AG08395 (cell line): ENCODE measurements at places on chromosomes 2 and 18.

DNA sequence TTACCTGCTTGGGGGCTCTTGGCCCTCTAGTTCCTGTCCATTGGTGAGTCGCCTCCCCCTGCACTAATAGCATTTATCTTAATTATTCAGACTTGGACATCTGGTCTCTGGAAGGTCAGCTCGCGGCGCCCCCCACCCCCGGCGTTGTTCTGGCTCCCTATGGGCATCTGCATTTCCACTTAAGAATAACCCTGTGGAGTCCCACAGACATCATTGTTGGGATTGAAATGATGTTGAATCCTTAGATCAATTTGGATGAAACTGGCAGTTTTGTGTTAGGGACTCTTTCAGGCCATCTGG, 313.8 kb upstream of the HS6ST1 start:
- DNase-seq, result no peak

DNA sequence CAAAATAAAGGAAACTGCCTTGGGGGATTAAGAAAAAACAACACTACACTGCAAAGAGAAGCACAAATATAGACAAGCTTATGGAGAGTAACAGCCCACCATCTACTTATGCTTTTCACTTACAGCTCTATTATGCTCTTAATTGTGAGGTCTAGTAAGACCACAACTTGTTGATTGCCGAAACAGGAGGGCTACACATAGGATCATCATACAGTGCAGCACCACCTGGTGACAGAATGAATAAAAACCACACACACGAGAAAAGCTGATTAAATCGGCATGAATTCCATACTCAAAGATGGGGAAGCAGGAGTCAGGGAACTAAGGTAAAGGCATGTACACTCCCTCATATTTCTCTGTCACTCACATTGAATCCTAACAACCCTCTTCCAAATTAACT, 259.2 kb downstream of the IKZF2 start:
- DNase-seq, result no peak

- DNase-seq, result no peak
Measured at GRCh38 chr2:193776988-193777387, 1582.3 kb upstream of the TMEFF2 start.

GRCh38 chr2:119204525-119204924, 19.1 kb upstream of the STEAP3 start:
- no peak for DNase-seq

DNA sequence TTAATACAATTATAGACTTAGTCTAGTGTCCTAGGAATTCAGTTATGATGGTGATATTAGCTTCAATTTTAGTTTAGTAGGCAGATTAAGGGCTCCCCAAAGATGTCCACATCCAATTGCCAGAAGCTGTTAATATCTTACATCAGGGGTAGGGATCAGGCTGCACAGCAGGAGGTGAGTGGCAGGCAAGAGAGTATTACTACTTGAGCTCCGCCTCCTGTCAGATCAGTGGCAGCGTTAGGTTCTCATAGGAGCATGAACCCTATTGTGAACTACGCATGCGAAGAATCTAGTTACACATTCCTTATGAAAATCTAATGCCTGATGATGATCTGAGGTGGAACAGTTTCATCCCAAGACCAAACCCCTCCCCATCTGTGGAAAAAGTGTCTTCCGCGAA, 54.9 kb downstream of the NYAP2 start:
- no peak for DNase-seq

DNA sequence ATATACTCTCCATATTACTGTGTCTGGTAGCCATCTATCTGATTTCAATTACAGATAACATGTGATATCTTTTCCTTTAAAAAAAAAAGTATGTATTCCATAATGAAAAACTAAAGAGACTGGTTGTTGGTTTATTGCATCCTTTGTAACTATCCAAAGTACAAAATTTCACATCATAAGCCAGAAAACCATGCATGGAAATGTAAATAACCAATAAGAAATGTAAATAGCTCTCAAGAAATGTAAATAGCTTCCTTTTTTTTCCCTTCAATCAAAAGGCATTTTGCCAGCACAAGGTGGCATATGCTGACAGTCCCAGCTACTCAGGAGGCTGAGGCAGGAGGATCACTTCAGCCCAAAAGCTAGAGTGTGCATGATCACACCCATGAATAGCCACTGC, 59.3 kb downstream of the ATL2 start:
- no peak for DNase-seq

DNA sequence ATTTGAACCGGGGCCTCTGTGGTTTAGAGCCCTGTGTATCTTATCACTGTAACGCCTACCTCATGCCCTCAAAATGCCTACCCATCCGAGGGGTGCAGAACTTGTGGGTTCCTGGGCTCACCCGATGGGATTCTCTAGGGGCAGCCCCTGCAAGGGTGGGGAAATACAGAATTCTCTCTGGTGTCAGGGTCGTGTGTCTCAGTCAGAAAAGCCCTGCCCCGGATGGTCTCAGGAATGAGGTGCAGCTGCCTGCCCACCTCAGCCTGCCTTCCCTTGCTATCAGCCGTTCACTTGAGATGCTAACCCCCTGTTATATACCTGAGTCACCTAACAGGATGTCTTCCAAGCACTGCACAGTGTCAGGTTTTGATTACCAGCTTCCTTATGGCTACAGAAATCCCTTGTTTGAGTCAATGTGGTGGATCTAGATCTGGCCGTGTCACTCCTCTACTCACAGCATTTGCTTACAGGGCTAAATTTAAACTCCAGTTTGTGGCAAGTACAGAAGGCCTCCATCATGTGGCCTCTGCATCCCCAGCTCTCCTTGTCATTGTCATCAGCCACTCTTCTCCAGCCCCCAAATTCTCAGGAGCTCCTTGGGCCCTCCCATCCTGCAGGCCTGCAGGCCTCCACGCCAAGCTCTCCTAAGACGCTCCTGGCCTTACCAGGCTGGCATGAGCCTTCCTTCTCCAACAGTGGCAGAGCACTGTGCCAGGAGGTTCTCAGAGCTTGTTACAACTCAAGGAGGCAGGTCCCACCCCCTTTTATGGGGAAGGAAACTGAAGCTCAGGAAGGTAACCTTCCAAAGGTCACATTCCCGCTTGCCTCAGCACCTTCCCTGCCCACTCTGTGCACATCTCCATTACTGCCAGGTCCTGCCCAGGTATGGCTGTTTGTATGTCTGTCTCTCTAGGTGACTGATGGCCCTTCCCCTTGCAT, 14.3 kb upstream of the MAP3K2 start:
- no peak for DNase-seq

DNA sequence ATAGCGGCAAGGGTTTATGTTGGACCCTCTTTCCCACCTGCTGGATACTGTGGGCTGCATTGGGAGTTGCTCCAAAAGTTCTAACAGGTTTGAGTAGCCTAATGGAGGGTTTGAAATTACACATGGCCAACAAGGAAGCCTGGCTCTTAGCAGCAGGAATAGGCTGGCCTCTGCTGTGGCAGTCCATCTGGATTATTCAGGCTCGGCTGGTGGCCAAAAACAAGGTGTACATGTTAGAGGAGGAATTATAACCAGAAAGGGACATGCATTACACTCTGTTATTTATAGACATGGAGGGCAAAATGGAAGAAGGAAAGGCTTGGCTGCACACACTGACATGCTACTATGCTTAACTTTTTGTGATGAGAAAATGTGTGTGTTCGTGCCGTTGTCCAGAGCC, 61.1 kb upstream of the NRXN1 start:
- no peak for DNase-seq

DNA sequence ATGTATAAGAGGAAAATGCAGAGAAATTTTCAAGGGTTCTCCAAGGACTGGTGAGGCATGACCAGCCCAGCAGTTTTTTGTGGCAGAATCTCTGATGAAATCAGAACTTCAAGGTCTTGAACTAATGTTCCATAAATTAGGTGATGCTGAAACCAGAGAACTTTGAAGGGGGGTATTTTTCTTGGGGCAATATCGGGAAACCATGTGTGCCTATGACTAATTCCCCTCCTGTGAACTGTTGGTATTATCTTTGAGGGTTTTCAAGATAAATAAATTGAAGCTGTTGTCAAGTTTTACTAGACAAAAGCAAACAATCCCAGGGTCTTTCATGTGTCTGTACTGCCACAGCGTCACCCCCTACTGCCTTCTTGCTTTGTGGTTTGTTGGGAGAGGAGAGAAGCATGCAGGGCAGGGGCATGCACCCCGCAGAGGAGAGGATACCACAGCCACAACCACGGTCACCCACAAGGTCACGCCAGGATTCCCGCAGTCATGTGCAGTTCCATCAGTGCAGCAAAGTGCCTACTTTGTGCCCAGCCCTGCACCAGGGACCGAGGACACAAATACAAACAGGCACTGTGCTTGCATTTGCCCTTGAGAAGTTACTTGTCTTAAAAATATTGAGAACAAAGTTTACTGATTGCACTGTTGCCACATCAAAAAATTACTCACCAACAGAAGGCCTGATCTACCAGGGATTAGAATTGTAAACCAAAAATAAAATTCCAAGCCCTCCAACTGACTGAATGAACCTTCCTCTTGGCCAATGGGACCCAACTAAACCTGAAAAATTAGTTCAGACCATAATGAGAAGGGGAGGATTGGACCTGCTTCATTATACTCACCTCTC, 413.3 kb upstream of the TRIB2 start:
- no peak for DNase-seq

GRCh38 chr2:213065583-213066442, 85.6 kb downstream of the IKZF2 start:
- DNase-seq, result peak; percentile 10

GRCh38 chr2:128420776-128421175, 102.1 kb upstream of the HS6ST1 start:
- DNase-seq, result no peak

DNA sequence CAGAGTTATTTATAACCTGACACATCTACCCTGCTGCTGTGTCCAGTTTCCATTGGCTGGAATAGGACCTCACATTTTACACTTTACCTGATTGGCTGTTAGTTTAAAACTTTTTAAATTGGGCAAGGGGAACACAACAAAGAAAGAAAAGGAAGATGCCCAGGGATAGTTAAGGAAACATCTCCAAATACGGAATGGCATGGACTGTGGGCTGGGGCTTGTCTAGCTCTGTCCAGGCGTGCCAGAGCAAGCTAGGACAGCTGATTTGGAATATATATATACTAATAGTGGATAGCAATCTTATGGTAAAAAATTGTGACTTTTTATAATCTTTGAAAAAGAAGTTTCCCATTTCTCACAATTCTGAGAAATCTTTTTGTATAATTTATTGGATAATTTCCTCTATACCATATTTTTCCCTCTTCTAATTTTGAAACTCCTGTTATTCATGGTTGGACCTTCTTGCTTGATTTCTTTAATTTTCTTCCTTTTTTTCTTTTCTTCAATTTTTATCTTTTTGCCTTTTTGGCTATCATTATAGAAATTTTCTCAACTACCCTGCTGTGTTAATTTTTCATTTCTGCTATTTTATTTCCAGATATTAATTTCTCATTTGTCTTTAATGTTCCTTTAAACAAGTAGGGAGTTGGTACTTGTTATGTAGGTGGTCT, 55.9 kb downstream of the COMMD1 start:
- no peak for DNase-seq

DNA sequence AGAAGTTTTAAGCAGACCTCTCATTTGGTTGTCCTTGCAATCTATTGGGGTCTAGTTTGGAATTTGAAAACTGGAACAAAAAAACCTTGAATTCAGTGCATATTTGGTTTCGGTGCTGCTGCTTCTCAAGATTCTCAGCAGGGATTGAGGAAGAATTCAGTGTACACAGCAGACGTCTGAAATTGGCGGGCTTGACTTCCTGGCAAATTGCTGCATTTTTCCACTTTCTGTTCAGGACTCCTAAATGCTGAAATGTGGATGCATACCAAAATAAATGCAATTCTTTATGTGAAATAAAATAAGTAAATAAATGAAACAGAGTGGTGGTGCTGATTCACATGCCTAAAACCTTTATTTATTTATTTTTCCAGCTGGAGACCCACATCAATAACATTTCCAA, 332.4 kb upstream of the KYNU start:
- no peak for DNase-seq

GRCh38 chr18:44758861-44759631, 78.4 kb downstream of the SETBP1 start:
- DNase-seq, result no peak

- DNase-seq, result no peak
Measured at GRCh38 chr2:200797242-200797770, 14.4 kb upstream of the BZW1 start.

DNA sequence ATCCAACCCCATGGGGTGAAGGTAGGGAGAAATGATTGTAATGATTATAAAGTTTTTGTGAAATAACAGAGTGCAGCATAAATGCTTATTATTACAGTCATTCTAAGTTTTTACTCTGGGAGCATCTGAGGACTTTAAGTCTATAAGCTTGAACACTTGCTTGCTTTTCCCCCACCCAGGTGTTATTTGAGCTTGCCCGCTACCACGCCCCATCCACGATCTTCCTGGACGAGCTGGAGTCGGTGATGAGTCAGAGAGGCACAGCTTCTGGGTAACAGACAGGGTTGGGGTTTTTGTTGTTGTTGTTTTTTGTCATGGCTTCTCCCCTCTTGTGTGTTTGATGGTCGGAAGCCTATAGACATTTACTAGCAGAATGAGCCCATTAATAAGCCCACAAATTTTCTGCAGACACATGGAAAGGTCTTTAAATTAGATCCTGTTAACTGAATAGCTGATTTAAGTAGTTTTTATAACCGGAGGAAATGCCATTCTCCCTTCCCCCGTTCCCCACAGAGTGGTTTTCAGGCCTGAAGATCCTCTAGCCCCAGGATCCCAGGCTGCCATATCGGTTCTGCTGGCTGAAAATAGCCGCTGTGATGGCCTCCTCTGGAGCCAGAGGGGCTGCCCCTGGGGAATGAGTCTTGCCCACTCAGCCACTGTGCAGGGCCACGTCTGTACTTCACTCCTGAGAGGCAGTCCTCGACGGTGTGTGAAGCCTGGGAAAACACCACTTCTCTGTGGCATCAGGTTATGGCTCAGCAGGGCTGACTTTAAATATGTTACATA, 39.9 kb upstream of the ELOA2 start:
- peak; percentile 5 for DNase-seq

GRCh38 chr2:220775856-220776488, 796.1 kb downstream of the EPHA4 start:
- no peak for DNase-seq

- no peak for DNase-seq
Measured at GRCh38 chr2:232835687-232836208, 34.3 kb upstream of the SNORC start.

DNA sequence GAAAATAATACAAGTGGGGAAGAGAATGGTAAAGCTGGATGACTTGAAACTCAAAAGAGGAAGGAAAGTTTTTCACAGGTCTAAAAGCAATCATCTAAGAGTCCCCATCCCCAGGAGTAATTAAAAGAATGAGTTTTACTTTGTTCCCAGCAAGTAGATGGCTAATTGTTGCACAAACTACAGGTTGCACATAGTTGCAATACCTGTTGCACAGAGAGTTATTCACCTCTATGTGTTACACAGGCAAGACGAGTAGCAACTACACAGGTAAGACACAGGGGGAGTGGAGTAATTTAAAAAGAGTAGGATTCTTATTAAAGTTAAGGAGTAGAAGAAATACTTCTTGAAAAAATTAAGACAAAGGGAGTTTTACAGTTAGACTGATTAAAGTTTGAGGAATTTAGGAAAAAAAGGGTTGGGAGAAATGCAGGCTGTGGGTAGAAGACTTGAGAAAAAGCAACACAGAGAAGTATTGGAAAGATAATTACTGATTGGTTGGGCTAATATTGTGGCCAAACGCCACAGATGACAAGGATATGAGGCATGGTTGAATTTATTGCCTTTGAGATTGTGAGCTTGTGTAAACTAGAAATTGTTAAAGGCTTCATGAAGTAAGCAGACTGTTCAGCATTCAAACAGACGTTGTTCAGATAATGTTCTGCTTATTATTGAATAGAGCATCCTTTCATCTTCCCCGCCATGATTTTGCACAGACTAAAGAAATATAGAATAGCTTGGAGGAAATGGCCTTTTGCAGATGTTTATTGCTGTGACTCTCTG, 699.3 kb downstream of the NR4A2 start:
- no peak for DNase-seq
